ENCODE measurements at places on chromosomes 6 and 20. TPM values are rescaled to one million over a fixed set of nuclear protein-coding genes. Genes with fewer than 3 reads are reported as not detected.

Gene PRDM13
- 0.14 TPM for total RNA-seq

Gene ETV7
- total RNA-seq = 5.9 TPM

Gene C6orf58
- not detected for total RNA-seq

Gene MOXD1
- total RNA-seq = 0.45 TPM

DNA sequence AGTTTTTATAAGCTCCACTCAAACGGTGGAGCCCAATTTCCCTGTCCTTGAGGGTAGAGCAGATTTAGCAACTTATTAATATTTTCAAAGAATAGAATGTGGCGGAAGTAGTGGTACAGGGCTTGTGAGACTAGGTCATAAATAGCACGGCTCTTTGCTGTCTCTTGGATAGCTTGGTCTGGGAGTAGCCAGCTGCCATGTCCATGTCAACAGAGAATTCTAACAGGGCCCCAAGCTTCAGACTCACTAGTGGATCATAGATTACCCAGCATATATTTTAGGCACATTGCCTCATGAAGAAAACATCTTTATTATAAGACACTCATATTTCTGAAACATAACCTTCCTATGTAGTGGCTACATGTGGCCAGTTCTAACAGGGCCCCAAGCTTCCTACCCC is 755.7 kb downstream of the HDGFL1 start:
- no peak for DNase-seq

DNA sequence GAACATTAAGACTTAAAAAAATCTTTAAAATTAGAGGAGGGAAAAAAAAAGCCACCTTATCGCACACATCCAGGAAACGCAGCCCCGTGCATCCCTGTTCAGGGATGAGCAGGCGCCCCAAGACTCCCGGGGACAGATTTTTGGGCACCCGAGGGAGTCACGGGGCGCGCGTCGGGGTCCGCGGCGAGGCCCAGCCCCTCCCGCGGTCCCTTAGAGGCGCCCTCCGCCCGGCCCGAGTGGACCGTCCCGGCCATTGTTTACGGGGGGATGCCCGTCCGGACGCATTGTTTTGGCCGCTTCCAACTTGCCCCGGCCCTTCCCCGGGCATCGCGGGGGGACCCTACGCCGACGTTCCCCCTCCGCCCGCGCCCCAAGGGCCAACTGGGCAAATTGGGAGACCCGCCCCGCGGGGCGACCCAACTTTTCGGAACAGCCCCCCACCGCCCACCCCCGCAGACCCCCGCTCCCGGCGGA is 610 bp downstream of the ZNF217 start:
- no peak for DNase-seq

GRCh38 chr20:51125780-51126179 is 102.9 kb upstream of the KCNG1 start:
- no peak for DNase-seq

DNA sequence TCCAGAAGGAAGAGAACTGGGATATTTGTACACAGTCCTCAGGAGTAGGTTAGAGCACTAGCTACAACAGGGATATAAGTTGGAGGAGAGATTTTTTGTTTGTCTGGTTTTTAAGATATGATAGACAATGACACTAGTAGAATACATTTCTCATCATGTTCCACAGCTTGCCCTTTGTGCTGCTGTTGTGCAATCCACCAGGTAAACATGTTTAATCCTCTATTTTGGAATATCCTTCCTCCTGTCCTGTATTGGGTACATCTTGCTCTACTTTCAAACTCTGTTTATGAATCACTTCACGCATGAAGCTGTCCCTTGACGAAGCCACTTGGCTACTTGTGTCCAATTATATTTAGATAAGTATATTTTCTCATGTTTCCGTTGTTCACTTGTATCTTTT is 153.6 kb upstream of the TENT5A start:
- no peak for DNase-seq

- DNase-seq = no peak
These were observed 206.2 kb downstream of the CDH4 start for GRCh38 chr20:61458146-61458746.

Measured in activated CD8-positive, alpha-beta memory T cell treated with anti-CD3 and anti-CD28 coated beads, Interleukin-2, amount 10 ng/mL, durations not matched to agents 7 days and 5 days (primary cell).